Stimulated activated CD8-positive, alpha-beta memory T cell treated with anti-CD3 and anti-CD28 coated beads, Interleukin-4, amount 100 ng/mL, for 4 hours (primary cell): ENCODE measurements at places on chromosomes 5 and 9.

GRCh38 chr5:134967607-134968006 lies at the start of gene CATSPER3:
TSS of gene CATSPER3 (plus strand) at chr5:134967907. CDS start at chr5:134967992, 85 bp downstream.
- no peak for DNase-seq

DNA sequence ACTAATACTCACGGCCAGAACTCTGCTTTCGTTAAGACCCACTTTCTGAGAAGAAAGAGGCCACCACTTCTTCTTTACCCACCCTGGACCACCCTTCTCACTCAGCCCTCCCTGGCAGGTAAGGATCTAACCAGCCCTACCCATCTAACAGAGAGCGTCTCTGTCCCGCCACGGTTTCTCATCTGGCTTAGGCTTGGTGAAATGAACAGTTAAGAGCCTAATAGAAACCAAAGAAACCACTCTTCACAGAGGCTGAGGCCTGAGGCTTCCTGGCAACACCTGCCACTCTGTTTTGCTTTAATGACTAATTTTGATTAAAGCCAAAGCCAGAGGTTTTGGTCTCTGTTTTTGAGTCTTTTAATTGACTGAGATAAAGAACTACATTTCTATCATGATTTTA lies 354.1 kb upstream of the SLC30A5 start:
- no peak for DNase-seq

GRCh38 chr9:136853596-136854112 lies 1.5 kb downstream of the MAMDC4 start:
- no peak for DNase-seq

- no peak for DNase-seq
These were observed 162.1 kb upstream of the TSLP start for GRCh38 chr5:110909415-110909814.

GRCh38 chr9:19397845-19398244 lies 11.0 kb upstream of the ACER2 start:
- DNase-seq: no peak

GRCh38 chr5:74977471-74977870 lies 74.9 kb downstream of the GCNT4 start:
- no peak for DNase-seq

DNA sequence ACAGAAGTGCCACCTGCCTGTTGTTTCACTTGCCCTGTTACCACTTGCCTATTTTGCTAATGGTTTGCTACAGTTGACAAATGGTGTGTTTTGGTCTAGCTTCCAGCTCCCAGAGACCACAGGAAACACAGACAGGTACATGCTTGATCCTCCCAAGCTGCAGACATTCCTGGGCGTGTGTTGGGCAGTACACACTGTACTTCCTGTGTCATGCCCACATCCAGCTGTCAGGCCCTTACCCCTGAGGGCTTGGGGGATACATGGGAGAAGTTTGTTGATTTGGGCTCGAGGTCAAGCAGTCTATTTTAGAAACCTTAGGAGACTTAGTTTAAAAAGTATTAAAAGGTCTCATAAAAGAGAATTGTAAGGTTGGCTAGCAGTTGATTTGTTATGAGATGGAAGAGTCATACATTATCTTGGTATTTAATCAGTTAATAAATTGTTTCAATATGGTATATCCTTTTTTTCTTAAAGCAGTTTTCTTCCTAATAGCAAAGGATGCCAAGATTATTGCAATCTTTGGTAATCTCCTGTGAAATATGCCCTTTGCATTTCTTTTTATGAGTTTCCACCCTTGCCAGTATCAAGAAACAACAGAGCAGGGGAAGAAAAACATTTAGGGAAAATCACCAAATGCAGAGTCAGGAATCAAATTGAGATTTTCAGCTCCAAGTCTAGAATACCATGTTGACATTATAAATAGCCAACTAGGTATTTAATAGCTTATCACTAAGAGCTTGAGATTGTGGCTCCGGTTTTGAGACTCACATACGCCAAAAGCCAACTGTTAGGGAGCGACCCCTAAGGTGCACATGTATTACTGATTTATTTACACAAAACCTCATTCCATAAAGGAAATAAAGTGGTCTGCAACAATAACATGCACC lies 52.3 kb upstream of the CD180 start:
- no peak for DNase-seq

DNA sequence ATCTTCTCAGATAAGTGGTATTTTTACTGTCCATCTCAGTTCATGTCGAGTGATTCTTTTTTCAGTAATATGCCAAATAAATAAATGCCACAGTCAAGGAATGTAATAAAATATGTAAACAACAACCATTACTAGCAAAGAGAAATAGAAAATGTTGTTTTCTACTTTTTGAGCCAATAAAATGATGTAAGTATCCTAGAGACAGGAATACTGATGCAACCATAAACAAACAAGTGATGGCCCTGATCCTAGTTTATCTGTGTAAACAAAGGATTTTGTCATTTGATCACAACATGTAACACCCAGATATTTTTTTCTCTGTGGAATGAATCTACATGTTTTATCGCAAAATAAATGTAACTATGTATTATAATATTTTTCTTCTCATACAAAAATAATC lies 1852.8 kb downstream of the EFNA5 start:
- DNase-seq: no peak

- no peak for DNase-seq
These were observed 284.5 kb downstream of the NTRK2 start for GRCh38 chr9:84953797-84954705.

- DNase-seq: no peak
These were observed 32.6 kb downstream of the NKX2-5 start for GRCh38 chr5:173202266-173202875.

DNA sequence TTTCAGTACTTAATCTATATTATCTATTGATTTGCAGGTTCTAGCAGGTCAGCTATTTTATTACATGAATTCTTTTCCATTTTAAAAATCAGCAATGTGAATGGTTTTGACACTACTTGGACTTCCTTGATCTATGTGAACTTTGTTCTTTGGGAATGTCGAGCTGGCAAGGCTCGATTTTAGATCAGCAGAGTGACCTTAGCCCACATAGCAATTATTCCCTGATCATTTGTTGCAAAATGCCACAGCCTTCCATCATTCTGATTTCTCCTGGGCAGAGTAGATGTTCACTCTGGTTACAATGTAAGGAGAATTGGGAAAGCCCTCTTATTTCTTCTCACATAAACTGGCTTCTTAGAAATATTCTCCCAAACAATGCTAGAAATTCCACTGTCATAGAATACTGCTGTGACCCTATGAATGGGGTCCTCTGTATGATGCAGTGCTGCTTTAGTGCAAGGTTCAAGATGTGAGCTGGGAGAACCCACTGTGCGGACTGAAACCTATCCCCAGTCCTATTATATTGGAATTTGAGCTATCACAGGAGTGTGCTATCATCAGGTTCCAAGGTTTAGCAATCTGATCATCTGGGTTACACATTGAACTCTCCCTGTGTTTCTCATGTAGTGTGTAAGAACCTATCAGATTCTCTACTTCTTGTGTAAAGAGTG lies 15.7 kb upstream of the GDA start:
- DNase-seq: no peak

- no peak for DNase-seq
These were observed 30.9 kb upstream of the PPP1R26 start for GRCh38 chr9:135448663-135449100.

DNA sequence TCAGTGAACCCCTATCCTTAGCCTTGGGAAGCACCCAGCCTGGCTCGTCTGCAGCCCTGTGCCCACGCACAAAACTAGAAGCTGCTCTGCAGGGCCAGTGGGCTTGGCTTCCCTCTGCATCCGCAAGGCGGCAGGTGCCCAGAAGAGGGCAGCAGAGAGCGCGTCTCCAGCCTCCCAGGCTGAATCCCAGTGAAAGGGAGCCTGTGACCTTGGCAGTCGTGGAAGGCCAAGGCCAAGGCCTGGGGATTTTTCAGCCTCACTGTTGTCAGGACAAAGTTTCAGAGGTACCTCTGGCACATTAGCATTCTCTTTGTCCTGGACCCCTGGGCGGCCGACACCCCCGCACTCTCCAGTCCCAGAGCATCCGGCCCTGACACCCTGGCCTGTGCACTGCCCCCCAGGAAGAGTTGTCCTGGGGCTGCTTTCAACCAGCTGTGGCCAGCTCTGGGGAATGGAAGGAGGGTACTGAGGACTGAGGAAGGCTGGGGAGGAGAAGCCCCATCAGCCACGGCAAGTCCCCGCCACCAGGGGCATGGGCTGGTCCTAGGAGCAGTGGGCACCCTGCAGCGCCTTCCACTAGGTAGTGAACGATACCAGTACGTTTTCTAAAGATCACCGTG lies 63.6 kb upstream of the IL17B start:
- peak; percentile 56 for DNase-seq

- DNase-seq: no peak
These were observed 590.7 kb downstream of the RAB3C start for GRCh38 chr5:59173578-59173977.

DNA sequence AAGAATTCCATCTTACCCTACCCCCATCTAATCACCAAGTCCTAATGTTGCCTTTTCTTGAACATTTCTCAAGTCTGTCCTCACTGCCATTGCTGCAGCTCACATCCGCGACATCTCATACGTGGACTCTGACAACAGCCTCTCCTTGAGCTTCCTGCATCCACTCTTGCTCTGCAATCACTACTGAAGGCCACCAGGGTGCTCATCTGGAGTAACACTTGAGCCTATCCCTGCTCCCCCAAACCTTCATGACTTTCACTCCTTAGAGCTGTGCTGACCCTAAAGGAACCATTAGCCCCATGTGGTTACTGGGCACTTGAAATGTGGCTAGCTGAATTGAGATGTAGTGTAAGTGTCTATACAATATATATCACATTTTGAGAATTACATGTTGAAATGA lies 46.4 kb upstream of the CTXN3 start:
- DNase-seq: no peak

DNA sequence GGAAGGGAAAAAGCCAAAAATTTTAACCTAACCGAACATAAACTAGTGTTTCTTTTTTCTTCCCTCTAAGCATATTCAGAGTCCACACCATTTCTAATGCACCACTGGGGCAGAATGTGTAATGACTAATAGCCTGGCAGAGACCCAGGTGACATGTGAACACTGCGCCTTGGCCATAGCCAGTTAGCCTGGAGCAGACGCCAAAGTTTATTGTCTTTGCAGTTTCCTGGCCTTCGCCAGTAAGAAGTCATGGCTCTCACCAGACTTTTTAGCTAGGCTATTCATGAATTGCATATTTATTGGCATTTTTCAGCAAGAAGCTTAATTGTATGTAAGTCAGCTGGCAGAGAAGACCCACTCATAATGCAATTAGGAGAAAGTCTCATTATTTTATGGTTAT lies 182.8 kb upstream of the SLC27A6 start:
- no peak for DNase-seq

- no peak for DNase-seq
These were observed 14.7 kb upstream of the SFXN1 start for GRCh38 chr5:175463641-175464040.

- DNase-seq: no peak
These were observed 23.5 kb upstream of the TMEM174 start for GRCh38 chr5:73149540-73149939.

GRCh38 chr5:135625486-135625885 lies 46.7 kb upstream of the CXCL14 start:
- DNase-seq: no peak

DNA sequence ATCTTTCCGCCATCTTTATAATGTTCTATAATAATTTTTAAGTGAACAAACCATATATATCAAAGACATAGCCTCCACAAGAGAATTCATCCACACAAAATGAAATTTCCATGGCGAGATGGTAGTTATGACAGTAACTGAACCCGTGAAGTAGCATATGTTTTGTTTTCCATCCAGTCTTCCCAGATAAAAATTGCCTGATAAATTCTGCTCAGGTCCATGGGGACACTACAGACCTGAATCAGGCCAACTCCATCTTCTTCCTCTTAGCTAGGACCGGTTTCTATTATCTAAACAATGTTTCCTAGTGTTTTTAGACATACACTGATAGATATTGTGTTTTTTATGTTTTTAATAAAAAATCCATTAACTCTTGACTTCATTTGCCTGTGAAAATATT lies 235.7 kb downstream of the PLK2 start:
- DNase-seq: no peak

DNA sequence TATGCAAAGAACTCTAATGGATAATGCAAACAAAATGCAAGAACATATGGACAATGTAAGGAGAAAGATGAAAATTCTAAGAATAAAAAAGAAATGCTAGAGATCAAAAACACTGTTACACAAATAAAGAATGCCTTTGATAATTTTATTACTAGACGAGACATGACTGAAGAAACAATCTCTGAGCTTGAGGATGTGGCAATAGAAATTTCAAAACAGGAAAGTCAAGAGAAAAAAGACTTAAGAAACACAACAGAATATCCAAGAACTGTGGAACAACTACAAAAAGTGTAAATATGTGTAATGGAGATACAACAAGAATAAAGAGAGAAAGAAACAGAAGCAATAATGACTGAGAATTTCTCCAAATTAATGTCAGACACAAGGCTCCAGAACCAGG lies 140.5 kb upstream of the ACOT12 start:
- DNase-seq: no peak

GRCh38 chr9:116279230-116279629 lies 125.6 kb downstream of the PAPPA start:
- no peak for DNase-seq

DNA sequence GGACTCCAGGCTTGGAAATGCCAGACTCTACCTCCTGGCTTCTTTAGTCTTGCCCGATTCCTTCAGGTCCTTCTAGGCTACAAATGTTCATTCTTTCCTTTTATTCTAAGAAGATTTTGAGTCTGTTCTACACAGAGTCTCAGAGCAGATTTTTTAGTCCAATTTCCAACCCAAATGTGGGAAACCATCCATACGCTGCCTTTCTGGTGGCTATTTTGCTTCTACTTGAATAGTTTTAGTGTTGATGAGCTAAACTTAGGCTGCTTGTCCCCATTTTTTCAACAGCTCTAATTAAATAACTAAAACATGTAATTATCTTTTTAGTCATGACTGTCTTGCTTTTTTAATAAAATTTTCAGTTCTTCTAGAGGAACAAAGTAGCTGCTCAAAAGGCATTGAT lies 112.4 kb upstream of the KLF9 start:
- DNase-seq: no peak

GRCh38 chr9:125513303-125513667 lies 193.7 kb downstream of the MAPKAP1 start:
- no peak for DNase-seq

- no peak for DNase-seq
These were observed 6.8 kb upstream of the SUSD3 start for GRCh38 chr9:93051680-93052089.

- no peak for DNase-seq
These were observed 34.6 kb upstream of the PHYKPL start for GRCh38 chr5:178267245-178267644.

- DNase-seq: no peak
These were observed 146.4 kb downstream of the GCNT1 start for GRCh38 chr9:76605321-76605900.

GRCh38 chr9:27440888-27441740 lies 83.0 kb upstream of the IFNK start:
- no peak for DNase-seq

- DNase-seq: peak; percentile 56
These were observed at the start of gene CDC20B for GRCh38 chr5:55172937-55173686. TSS of gene CDC20B (minus strand) at chr5:55173177. CDS start at chr5:55173000, 177 bp downstream.

DNA sequence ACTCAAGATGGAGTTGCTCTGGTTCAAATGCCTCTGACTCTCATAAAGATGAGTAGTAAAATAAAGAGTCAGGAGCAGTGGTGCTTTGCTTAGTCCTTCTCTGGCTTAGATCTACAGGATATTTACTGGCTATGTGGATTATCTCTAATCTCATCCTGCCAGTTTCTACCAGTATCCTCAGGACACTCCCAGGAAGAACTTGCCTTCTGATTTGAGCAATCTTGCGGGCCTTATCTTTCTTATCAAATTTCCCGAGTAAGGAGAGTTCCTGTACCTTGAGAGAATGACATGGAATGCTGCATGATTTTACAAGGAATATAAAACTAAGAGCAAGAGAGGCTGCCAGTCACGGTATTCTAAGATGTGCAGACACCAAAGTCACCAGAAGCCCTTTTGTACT lies 364.0 kb downstream of the ARHGEF28 start:
- DNase-seq: no peak

GRCh38 chr5:131536211-131536826 lies 98.7 kb downstream of the RAPGEF6 start:
- no peak for DNase-seq
